ENCODE measurements at places on chromosomes 11 and 22.

- no peak for DNase-seq
Measured at GRCh38 chr11:67111261-67111660, 7.8 kb upstream of the KDM2A start.

DNA sequence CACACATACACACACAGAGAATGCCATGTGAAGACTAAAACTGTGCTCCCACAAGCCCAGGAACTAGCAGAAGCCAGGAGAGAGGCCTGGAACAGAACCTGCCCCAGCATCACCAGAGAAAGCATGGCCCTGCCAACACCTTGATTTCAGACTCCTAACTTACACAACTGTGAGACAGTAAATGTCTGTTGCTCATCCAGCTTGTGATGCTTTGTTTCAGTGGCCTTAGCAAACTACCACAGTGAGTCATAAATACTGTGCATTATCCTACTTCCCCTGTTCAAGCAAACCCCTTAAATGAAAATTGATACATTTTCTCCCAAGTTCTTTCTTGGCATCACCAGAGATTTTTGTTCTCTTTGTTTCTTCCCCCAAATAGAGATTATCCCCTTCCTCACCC is 1539.4 kb upstream of the TENM4 start:
- DNase-seq, result no peak

DNA sequence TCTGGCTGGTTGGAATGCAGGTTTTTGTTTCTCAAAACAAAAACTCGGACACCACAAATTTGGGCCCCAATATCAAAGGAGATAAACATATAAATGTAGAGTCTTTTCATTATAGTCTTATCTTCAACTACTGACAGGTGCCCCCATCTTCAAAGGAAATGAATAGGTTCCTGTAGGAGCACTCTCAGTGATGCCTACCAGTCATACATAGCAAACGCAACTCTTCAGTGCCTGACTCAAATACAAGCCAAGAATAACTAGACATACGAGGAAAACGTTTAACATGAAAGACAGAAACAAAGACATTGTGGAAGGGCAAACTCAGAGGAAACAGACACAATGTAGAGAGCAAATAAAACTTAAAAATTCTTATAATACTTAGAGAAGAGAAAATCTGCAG is 13.9 kb downstream of the KDM4D start:
- DNase-seq, result no peak

DNA sequence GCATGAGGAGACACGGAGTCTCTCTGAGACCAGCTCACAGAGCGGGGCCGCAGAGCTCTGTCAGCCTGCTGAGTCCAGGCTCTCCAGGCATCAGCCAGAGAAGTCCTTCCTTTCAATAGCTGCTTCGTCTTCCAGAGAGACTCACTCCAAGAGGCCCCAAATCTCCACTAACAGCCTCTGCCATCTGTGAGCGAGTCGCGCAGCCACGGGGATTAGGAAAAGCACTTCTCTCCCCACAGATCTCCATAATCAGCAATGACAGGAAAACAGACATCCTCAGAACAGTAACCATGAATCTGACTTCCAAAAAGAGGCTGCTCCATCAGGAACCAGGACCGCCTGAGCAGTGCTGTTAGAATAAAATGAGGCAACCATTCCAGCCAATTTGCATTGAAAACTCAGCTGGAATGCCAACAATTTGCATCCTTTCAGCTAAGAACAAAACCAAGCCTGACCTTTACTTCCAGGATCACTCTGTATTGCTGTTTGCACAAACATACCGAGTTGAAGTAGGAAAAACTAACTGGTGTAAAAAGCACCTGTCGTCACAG is 65.4 kb downstream of the SMCO4 start:
- DNase-seq, result no peak

GRCh38 chr11:45082744-45083543 is 63.5 kb upstream of the PRDM11 start:
- DNase-seq, result no peak

DNA sequence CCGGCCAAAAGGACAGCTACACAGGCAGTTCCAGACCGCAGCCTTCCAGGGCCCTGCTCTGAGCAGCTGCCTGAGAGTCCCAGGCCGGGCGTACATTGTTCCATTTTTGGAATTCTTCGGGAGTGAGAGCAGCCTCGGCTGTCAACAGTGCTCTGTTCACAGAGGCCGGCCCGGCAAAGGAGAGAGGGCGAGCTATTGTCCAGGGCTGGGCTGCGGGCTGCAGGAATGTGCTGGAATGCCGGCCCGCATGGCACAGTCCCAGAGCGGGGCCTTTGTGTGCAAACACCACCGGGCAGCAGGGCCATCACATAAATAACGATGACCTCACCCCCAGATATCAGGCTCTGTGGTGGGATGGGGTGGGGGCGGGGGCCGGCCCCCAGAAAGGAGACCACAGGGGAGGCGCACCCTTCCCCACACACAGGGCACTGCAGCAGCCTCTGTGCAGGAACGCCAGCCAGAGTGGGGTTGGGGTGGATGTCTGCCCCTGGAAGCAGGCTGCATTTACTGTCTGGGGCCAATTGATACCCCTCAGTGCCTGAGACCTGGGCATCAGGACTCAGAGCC is 15.8 kb downstream of the LINC01488 start:
- no peak for DNase-seq

- no peak for DNase-seq
Measured at GRCh38 chr11:55895216-55895615, 12.1 kb downstream of the TRIM51 start.

- DNase-seq, result no peak
Measured at GRCh38 chr11:86046116-86046515, 22.8 kb downstream of the PICALM start.

- no peak for DNase-seq
Measured at GRCh38 chr11:62439785-62440602, 21.2 kb downstream of the SCGB1A1 start.

- DNase-seq, result no peak
Measured at GRCh38 chr11:69750108-69750850, 24.9 kb downstream of the FGF4 start.

- no peak for DNase-seq
Measured at GRCh38 chr11:59782080-59782479, 26.9 kb downstream of the STX3 start.

GRCh38 chr11:92789761-92790160 is 179.7 kb upstream of the MTNR1B start:
- DNase-seq, result no peak

DNA sequence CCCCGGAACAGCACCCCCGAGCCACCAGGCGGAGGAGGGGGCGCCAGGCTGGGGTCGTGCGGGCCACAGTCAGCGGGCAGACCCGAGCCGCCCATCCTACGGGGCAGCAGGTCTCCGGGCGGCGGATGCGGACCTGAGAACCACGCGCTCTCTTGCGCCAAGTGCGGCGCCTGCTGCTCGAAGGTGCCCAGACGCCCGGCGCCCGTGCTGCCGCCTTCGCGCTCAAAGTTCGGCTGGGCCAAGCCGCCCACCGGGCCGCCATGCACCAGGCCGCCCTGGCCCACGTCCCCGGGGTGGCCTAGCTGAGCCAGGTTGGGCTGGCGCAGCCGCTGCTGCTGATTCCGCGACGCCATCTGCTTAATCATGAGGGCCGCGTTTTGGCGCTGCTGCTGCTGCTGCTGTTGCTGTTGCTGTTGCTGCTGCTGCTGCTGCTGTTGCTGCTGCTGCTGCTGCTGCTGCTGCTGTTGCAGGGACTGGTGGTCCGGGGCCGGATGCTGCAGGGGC is 3.0 kb downstream of the MN1 start:
- DNase-seq, result no peak

DNA sequence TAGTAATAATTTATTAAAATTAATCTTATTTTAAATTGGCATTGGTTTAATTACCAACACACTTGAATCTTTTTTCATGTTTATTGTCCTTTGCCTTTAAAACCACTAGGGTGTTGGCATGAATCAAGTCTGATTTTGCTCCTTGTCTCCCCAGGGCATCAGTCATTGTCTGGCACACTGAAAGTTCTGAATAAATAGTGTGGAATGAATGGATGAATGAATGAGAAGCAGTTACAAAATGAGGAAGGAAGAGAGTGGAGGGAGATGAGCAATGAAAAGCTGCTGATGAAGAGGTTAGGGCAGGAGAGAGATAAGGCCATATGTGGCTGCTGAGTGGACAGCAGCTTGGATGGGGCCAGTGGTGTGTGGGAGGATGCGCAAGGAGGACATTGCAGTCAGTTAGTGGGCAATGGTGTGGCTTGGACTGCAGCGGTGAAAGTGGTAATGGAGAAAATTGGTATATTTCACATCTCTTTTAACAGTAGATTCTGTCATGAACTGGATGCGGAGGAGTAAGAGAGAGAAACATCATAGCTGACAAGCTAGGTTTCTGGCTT is 132.0 kb downstream of the SPON1 start:
- no peak for DNase-seq

GRCh38 chr11:87022254-87022653 is 15.5 kb upstream of the TMEM135 start:
- no peak for DNase-seq

GRCh38 chr22:28438183-28438768 is 241.4 kb downstream of the TTC28 start:
- DNase-seq, result no peak

DNA sequence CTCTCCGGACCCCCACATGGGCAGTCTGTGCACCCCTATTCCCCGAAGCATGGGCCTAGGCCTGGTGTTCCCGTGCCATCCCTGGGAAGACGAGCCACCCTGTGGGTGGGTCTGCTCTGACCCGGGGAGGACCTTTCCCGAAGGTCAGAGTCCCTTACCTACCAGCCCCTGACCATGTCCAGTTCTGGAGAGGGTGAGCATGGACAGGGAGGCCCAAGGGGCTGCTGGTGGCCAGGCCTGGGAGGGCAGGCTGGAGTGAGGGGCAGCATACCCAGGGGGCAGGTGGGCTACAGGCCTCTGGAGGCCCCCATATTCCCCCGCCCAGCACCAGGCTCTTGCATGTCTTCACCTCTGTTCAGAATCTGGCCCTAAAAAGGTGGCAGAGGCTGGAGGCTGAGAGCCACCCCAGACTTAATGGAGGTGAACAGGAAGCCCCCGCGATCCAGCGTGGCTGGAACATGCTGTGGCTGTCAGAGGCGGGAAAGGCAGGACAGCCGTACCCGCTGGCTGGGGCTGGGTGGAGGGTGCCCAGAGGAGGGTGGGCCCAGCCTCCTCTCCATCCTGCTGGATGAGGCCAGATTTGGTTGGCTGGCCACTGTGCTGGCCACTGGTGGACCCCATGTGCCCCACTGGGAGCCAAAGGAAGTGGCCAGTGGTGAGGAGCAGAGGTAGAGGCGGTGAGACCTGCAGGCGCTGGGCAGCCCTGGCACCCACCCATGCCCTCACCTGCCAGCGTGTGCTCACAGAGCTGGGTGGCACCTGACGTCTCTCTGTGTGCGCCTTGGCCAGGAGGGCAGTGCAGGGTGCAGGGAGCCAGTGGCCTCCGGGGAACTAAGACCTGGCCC is 11.2 kb upstream of the SYT8 start:
- no peak for DNase-seq

DNA sequence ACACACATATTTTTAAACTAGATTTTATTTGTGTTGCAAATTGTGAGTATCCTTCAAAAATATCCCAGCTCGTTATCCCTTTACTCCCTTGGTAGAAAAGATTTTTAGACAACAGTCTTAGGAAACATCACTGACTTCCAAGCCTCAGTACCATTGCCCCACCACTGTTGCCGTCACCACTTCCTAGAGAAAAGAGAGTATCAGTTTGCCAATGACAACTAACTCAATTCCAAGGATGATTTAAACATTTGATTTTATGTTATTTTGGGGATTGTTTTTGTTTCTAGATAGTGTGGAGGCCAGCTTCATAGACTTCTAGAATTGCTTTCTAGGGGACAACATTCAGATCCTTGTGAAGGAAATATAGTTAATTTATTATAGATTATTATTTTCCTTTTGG is 274.0 kb upstream of the MPPED2 start:
- DNase-seq, result no peak

DNA sequence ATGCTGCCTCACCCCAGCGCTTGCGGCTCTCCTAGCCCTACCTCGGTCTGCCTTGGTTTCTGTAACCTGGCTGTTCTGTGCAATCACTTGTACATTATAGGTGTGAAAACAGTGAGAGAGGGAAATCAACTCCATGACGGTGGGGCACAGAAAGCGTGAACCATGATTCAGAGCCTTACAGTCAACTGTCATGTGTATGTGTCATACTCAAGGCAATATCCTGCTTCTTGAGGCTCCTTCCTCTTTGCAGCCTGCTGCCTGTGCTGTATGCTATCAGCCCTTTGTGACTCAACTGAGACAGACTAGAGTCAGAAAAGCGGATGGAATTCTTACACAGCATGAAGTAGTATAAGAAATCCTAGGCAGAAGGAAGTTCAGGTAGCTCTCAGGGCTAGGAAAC is 2.1 kb downstream of the NRIP3 start:
- peak; percentile 46 for DNase-seq

DNA sequence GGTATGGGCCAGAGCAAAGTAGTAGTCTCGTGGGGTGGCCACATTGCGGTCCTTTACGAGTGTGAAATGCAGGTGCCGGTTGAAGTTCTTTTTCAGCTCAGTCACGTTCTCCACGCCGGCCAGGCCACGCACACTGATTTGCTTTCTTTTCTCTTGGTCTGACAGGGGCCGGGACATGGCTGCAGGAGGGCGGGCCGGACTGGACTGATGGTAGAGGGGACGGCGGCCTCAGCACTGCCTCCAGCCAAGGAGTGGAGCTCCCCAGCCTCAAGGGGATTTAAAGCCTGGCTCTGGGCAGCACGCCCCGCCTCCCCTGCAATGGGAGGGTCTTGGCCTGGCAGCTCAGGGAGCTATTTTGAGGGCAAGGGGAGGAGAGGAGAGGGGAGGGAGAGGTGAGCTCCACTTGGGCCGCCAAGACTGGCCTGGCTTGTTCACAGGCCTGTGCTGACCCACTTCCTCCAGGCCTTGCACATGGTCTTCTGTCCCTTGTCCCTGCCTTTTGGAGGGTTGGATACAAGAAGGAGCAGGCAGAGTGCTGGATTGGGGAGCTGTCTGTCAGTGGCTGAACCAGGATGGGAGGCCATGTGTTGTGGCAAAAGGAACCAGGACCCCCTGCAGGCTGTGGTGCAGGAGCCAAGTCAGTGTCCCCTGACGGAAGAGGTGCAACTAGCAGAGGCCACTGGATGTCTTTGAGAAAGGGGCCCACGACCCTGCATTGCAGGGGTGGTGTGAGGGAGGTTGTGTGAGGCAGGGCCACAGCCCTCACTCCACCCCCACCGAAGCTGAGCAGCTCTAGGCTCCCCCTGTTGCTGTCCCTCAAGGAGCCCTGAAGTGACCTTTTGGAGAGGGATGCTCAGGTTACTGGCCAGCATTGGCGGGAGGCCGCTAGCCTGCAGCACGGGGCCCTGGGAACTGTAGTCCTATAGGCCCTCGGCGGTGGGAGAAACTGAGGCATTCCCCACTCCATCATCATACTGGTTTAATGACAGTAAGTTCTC is at the start of gene PYGM:
TSS of gene PYGM (minus strand) at position 253 of the 998 bp plus-strand sequence. CDS start at position 177, 76 bp downstream.
- no peak for DNase-seq

- DNase-seq, result no peak
Measured at GRCh38 chr11:86390487-86390886, 15.8 kb downstream of the CCDC81 start.

GRCh38 chr11:117094776-117095175 is 3.5 kb downstream of the SIK3 start:
- DNase-seq, result no peak

All from CD4-positive, alpha-beta T cell treated with Interleukin-15 for 4 hours (primary cell).